SHP77 treated with DMSO at 0.1 percent for 48 hours (cell line): ENCODE measurements at places on chromosomes 13 and 19.

- no peak for DNase-seq
Observed at GRCh38 chr13:53569453-53569852, 540.8 kb downstream of the OLFM4 start.

- no peak for DNase-seq
Observed at GRCh38 chr13:44287958-44288357, 85.7 kb upstream of the SERP2 start.

DNA sequence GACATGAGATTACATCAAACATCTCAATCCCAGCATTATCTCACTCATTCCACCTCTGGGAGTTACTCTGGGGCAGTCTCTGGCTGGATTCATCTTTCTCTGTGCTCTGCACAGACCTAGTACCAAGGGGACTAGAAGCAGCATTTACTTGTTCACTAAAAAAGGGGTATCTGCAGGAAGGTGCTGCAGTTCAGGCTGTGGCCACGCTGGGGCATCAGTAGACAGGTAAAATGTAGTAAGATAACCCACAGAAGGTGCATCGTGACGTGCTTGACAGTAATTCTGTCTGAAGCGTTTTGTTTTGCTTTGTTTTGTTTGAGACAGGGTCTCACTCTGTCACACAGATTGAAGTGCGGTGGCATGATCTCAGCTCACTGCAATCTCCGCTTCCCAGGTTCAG lies 29.3 kb downstream of the ZNF564 start:
- no peak for DNase-seq

DNA sequence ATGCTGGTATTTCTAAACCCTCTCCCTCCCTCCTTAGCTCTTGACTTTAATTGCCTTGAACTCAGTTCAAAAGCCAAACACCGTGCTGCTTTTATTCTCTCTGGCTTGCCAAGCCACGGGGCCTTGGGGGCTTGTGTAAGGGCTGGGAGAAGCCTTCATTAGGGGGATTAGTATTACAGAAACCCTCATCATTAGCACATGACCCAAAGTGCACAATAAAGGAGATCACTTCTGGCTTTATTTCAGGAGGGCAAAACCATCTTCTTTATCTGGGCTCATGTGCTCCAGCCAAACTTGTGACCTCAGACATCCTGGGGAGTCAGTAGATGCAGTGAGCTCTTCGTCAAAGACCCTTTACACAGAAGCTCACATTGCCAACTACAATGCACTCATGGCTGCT lies at the start of gene DCT:
DCT (minus strand) TSS at position 67 of the 400 bp plus-strand sequence. CDS start 427 bp downstream, outside the sequence.
- no peak for DNase-seq

DNA sequence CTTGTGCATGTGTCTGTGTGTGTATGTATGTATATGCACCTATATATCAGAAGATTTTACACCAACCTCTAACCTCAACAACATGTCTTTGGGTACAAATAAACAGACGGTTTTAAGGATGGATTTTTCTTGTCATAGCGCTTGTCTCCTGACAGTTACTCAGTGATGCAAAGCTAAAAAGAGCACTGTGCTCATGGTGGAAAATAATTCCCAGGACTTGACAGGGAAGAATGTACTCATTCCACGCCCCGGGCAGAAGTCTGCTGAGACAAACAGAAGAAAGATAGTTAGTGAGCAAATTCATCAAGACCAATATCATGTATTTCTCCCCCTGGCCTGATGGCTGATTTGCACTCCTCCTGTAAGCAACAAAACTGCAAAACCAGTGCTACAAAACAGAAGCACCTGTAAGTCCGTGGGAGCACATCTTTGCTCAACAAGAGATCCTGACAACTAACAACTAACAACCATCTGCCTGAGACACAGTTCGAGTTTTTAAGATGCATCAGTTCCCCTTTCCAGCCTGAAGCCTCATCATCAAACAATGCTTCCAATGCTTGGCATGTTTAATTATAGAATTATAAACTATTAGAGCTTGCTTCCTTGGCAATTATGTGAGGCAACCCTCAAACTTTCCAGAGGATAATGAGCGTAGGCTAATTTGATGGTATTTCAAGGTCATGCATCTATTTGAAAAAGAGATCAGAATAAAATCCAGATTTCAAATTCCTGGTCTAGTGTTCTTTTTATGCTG lies 812.7 kb upstream of the MIR17HG start:
- DNase-seq, result no peak

DNA sequence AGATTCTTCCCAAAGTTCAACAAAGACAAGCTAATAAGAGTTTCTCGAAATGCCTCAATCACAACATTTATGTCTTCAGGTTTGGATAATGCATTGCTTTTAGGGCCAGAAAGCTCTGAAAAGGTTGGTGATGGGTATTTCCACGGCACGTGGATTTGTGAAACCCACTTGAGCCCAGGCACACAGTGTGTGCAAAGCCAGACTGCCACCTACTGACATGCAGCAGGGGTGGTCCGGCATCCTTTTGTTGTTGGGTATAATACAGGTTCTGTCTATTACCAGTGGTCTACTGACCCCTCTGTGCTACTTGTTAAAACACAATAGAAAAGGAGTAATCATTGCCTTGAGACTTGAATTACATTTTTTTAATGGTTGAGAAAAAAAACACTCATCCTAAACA lies 225.6 kb downstream of the RAP2A start:
- no peak for DNase-seq

DNA sequence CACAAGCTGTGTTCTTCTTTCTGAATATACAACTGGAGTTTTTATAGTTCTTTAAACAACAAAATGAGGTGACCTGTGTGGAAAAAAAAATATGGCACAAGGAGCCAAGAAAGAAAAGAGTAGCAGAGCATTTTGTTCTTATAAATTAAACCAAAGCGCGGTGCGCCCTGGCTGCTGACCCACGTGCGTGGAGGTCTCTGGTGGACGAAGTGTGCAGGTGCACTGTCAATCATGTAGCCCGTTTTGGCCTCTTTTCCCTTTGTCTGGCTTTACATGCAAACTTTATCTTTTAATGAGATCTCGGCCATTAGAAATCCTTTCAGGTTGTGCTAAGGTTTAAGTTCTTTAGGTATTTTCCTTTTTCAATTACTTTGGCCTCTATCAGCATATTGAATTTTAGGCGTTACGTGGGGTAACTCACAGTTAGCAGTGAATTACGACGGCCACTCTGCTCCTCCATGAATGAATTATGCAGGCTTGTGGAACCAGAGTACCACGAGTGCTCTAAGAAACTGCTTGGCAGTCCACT lies 443.9 kb upstream of the SLC10A2 start:
- no peak for DNase-seq

DNA sequence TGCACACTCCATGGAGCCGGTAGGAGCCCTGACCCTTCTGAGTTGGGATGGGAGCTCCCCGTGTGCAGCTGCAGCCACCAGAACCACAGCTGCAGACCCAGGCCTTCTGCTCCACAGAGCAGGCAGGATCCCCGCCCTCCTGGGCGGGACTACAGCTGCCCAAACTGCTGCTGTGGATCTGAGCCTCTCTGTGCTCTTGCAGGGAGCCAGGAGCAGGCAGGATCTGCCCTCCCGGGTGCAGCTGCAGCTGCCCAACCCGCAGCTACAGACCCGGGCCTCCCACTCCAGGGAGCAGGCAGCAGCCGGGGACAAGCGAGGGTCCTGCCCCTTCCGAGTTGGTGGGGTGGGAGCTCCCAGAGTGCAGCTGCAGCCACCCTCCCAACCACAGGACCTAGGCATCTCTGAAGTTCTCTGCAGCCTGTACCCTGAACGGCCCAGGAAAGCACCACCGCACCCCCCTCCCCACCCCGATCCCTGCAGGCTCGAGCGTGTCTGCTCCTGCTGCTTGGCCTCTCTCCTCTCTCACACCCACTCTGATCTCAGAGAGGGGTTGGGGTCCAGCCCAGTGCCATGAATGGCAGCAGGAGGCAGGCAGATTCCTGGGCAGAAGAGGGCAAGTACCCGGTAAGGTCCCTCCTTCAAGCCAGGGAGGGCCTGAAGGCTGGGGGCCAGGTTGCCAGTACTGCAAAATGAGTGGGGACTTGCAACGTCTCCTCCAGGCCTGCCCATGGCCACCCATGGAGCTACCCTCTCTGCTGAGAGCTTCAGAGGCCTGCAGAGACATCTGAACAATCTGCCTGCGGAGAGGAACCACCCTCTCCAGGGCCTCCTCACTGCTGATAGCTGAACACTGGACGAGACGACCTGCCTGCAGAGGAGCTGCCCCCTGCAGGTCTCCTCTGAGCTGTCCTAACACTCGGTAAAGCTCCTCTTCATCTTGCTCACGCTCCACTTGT lies 16.4 kb upstream of the EMP3 start:
- no peak for DNase-seq

DNA sequence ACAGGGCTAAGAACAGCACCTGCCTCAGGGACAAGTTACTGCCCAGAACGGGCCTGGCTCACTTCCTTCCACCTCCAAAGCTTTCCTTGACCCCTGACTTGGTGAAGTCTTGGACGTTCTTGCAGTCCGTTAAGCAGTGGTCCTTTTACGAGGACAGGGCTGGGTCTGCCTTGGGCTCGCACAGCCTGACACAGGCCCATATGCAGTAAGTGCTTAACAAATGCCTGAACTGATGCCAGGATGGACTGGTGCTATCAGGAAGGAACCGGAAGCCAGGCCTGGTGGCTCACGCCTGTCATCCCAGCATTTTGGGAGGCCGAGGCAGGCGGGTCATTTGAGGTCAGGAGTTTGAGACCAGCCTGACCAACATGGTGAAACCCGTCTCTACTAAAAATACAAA lies 1.8 kb upstream of the PLK5 start:
- DNase-seq, result no peak

DNA sequence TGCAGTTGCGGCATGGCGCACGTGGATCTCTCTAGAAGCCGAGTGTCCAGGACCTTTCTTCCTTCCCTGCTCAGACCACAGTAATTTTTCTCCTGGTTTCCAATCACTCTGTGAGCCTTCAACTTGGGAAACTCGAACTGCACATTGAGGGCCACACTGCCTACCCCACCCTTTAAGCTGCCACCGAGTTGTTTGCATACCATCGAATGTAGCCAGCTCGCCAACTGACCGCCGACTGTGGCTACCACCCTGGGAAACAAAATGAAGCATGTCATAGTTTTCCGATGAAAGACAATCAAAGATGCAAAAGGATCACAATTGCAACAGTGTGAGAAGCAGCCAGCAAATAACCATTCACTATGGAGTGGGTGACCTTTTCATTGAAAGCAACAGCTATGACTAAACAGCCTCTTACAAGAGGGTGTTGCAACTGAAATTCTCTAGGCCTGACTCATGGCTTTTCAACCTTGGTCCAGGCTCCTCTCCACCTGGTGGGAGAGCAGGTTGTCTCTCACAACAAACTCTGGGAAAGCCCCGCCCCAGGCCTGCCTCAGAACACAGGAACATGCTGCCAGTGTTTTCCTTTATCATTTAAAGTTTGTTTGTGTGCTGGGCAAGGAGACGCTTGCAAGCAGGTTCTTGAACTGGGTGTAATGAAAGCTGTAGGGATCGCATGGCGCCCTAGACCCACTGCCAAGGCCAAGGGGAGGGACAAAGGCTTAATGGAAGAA lies 141.7 kb upstream of the SERP2 start:
- DNase-seq, result no peak
